ENCODE measurements at places on chromosomes 2 and 18. TPM values are rescaled to one million over a fixed set of nuclear protein-coding genes. Genes with fewer than 3 reads are reported as not detected.

DNA sequence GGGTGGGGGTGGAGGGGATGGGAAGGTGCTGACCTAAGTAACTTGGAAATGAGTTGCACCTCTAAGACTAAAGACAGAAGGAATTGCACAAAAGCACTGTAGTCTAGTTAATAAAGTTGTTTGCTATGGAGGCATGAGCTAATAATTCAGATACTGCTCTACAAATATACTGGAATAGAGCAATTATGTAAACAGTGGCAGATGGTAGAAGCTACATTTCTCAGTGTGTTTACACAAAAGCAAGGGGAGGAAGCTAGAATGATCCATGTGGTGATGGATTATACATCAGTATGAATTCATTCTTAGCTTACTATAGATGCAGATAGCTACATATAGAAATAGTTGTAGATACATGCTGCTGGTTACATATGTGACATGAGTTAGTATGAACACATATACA lies 27.6 kb upstream of the UBE2F start:
- no peak for DNase-seq

DNA sequence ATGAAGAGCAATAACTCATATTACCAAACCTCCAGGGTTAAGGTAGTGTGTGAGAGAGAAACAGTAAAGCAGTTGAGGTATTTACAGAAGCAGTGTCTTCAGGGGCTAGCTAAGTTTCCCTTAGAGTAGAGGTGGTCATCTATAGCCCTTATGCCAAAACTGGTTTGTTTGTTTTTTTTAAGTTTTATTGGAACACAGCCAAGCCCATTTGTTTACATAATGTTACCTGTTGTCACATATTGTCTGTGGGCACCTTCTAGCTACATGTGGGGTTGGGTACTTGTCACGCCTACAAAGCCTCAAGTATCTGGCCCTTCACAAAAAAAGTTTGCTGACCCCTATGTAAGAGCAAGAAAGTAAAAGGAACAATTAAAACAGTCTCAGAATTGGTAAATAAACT lies 39.4 kb downstream of the ACTR2 start:
- DNase-seq: no peak

Gene XIRP2
- not detected for total RNA-seq

- no peak for DNase-seq
Measured at GRCh38 chr18:13372531-13372951, 154.0 kb downstream of the LDLRAD4 start.

GRCh38 chr18:44232500-44232899 lies 448.2 kb upstream of the SETBP1 start:
- DNase-seq: no peak

GRCh38 chr2:191724015-191724414 lies 46.1 kb downstream of the NABP1 start:
- DNase-seq: no peak

Gene ZNF385B
- 0.27 TPM for total RNA-seq

Gene SPIRE1
- total RNA-seq: 42.0 TPM

DNA sequence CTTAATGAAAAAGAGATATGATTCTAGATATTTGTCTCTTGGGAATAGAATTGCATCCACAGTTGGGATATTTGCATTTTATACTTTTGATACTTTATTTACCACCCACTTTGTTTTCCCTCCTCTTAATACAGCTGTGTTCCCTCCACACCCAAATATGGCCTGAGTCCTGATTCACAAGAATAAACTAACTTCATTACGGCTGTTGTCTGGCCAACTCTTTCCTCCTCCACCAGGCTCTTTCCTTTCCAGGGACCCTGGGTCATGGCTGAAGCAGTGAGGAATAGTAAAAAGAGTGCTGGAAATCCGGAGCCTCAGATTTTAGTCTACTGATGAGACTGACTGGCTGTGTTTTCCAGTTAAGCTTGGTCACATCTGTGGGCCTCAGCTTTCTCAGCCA lies 48.4 kb upstream of the STAM2 start:
- no peak for DNase-seq

DNA sequence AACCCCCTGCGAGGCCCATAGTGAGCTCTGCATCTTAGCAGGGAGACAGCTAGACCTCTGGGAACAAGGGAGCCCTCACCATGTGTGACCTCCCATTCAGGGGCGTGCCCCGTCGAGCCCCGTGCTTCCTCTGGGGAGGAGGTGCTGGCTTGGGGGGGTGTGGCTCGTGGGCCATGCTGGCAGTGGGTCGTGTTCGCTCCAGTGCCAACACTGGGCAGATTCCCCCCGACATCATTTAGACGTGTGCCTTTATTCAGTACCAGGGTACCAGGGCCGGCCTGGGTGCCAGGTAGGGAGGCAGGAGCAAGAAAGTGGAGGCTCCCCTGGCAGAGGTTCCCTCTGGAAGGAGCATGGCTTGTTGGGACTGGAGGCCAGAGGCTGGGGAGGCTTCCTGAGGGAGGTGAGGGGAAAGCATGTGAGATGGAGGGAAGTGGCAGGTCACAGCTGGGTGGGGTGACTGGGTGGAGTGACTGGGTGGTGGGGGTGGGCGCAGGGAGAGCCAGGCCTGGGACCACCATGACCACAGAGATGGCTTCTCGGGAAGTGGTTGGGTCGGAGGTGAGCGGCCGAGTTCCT lies 15.2 kb downstream of the GPC1 start:
- DNase-seq: no peak

DNA sequence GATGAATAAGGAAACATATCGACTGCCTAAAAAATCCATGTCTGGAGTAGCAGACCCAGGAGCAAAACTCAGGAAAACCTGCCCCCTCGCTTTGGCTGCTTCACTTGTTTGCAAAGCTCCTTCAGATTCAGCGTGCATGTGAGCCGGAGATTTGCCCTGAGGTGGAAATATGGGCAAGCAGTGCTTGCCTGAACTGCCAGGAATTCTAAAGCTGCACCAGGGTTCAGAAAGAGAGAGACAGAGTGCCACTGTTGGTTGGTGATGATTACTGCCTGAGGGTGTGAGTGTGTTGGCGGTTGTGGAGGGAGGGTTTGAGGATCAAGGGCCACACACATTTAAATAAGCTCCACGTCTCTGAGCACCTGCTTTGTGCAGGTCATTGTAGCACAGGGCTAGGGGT lies 139.6 kb upstream of the RGPD4 start:
- no peak for DNase-seq

GRCh38 chr2:159195697-159196096 lies 90.8 kb downstream of the WDSUB1 start:
- no peak for DNase-seq

- DNase-seq: no peak
Measured at GRCh38 chr2:217206016-217206725, 346.3 kb upstream of the TNP1 start.

Gene PKDCC
- total RNA-seq: 6.9 TPM

Gene ALPP
- 0.32 TPM for total RNA-seq

DNA sequence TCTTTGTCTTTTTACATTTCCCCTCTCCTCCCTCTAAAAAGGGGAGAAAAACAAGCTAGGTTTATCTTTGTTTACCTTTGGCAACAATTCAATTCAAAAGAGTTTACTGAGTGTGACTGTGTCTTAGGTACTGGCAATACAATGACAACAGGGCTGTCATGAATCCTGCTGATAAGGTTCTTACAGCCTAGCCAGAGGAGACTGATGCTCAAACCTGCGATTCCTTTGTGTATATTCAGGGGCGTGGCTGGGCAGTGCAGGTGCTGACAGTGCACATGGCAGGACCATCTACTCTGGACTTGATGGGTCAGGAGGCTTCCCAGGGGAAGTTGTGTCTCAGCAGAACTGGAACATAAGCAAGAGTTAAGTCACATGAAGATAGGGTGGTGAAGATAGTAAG lies 23.2 kb upstream of the TTN start:
- DNase-seq: no peak

Gene UGT1A4
- total RNA-seq: not detected

GRCh38 chr2:223594259-223594658 lies 7.9 kb downstream of the SCG2 start:
- no peak for DNase-seq

GRCh38 chr18:60235164-60235563 lies 137.4 kb downstream of the MC4R start:
- DNase-seq: no peak

Gene HSPE1
- total RNA-seq: 139 TPM

DNA sequence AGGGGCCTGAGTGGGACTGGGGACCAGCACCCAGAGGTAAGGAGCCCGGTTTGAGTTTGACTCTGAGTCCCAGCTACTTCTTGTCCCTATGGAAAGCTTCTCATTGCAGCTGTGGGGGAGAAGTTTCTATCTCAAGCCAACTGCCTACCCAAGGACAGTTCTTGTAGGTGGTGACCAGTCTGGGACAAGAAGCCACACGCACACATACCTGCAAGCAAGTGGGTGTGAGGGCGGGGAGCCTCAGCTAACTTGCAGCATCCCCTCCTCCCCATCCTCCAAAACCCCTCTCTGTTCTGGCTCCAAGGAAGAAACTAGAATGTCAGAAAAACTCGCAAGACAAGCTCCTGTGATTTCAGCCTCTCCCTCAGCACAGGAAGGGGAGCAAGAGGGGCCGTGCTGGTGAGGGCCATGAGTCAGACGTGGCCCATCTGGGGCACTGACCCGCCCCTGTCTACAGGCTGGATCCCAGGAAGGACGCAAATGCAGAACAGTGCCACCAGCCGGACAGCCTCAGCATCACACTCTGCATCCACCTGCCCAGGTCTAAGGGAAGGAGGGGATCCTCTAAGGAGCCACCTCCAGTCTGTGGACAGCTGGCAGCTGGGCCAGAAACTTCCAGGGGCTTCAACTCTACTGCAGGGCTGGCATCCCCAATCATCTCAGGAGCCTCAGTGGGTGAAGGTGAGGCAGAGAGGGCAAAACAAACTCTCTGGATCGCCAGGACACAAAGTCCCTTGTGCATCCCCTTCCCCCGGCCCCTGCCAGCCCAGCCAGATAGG lies 103.4 kb downstream of the TNS1 start:
- peak; percentile 80 for DNase-seq

DNA sequence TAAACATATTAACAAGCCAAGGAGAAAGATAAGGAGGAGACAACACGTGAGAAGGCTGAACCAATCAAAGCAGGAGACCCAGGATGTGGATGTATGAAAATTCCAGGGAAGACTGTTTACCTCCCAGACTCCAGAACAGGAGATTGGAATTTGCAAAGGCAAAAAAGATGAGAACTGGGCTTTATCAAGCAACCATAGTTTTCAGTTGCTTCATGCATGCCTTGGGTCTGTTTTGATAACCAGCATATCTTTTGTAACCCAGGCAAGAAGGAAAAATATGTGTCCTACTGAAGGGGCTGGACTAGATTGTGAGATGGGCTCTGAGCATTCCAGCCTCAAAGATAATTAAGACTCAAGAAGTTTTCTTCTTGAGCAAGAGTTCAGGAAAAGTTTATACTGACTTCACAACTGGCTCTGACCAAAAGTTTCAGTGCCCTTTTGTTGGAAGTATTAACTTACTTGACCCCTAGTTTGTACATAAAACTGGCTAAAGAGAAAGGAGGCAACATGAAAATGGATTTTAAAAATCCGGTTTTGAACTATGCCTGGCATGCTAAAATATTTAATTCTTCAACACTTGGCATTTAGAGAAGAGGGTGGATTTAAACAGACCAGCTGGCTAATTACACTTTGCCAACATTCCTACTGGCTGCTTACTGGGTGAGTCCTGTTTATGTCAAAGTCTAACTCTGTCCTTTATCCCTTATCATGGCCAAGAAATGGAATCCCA lies 79.3 kb upstream of the CD28 start:
- peak; percentile 90 for DNase-seq

GRCh38 chr2:33051586-33052360 lies 105.0 kb downstream of the LTBP1 start:
- DNase-seq: peak; percentile 52

Gene UPP2
- total RNA-seq: not detected

DNA sequence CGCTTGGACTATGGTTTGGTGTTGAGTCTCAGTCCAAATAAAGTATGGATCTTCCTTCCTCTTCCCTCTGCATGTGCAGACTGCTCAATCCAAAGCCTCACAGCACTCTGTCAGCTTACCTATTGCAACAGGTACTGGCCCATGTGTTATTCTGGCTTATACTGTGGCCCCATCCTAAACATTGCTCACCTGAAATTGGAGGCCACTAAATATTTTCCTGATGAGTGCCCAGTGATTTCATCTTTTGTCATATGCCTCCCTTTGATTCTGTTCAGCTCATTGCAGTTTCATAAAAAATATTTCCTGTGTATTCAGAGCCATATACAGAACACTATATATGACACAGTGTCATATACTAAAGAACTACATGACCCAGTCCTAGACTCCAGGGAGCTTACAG lies 86.3 kb upstream of the FAM136A start:
- DNase-seq: no peak

Gene AKAIN1
- not detected for total RNA-seq

Gene SIX2
- total RNA-seq: 7.4 TPM

- peak; percentile 20 for DNase-seq
Measured at GRCh38 chr2:179461420-179461819, 196.8 kb upstream of the SESTD1 start.

Gene LBH
- total RNA-seq: 63.7 TPM

DNA sequence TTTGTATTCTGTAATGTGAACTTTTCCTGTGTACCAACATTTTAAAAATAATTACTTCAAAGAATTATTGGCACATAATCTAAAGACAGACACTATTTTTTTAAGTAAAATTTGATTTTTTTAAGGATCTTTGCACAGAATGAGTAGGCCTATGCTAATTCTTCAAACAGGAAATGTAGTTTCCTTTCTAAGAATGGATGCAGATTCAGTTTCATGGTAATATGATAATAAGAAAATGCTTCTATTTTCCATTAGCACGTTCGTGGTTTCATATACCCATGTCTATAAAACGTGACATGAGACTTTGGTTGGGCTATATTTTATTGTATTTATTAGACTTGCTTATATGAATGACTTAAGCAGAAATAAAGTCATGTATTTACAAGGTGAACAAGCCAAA lies 191.8 kb upstream of the RBBP8 start:
- no peak for DNase-seq

- peak; percentile 95 for DNase-seq
Measured at GRCh38 chr2:195613922-195614321, 43.1 kb upstream of the SLC39A10 start.

GRCh38 chr18:22106536-22107292 lies 62.7 kb upstream of the GATA6 start:
- DNase-seq: peak; percentile 50

Gene HOXD1
- not detected for total RNA-seq

- DNase-seq: peak; percentile 38
Measured at GRCh38 chr18:48806551-48807261, 144.1 kb downstream of the SMAD7 start.

- DNase-seq: no peak
Measured at GRCh38 chr2:170822290-170823087, 5.8 kb downstream of the GAD1 start.

Gene NIF3L1
- 17.8 TPM for total RNA-seq

GRCh38 chr2:14635391-14635871 lies 2.9 kb downstream of the LRATD1 start:
- peak; percentile 60 for DNase-seq

DNA sequence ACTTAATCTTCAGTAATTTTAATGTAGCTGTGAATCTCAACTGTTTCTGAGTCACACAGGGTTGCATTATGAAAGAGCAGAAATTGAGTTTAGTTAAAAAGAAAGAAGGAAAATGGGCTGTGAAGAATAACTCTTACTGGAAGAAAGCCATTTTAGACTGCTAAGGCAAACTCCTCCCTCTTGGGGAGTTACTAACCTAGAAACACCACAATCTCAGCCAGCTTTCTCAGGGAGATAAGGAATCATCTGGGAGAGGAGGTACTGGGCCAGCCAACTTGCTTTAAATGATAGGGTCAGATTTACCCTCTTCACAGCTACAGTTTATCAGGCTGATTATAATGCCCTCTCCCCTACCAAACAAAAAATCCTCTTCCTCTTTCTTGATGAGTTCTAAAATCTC lies 119.5 kb downstream of the CCDC148 start:
- DNase-seq: no peak

Measured in astrocyte (in vitro differentiated cells and primary cell).